A549 treated with DMSO at 1 μM for 4 hours (cell line): ENCODE measurements at places on chromosomes 12 and 14. TPM values are rescaled to one million over a fixed set of nuclear protein-coding genes. Genes with fewer than 3 reads are reported as not detected.

TMEM253 gene
- 0.37 to 1.4 TPM (median 1.1 TPM) in 5 replicates for total RNA-seq

MMP17 gene
- total RNA-seq: 10.6 to 15.8 TPM (median 12.6 TPM) in 5 replicates

TAS2R9 gene
- total RNA-seq: not detected in 5 replicates

NFATC4 gene
- total RNA-seq: 0.10 to 0.38 TPM (median 0.20 TPM) in 4 of 5 replicates, not detected in the other

ADAM21 gene
- 0.06 TPM in 2 of 5 replicates, not detected in the others for total RNA-seq

LRIG3 gene
- 5.0 to 7.2 TPM (median 6.8 TPM) in 5 replicates for total RNA-seq
